ENCODE measurements at places on chromosomes 12 and 14. TPM values are rescaled to one million over a fixed set of nuclear protein-coding genes. Genes with fewer than 3 reads are reported as not detected.

HOXC12 gene
- not detected for total RNA-seq

CLMN gene
- 7.7 TPM for total RNA-seq

CD9 gene
- total RNA-seq, result 54.7 TPM

TGFB3 gene
- total RNA-seq, result 44.0 TPM

ST8SIA1 gene
- total RNA-seq, result 1.7 TPM

KLHDC1 gene
- total RNA-seq, result 9.8 TPM

TAC3 gene
- total RNA-seq, result not detected

NDRG2 gene
- 187 TPM for total RNA-seq

TESPA1 gene
- total RNA-seq, result 1.4 TPM

STXBP6 gene
- 25.4 TPM for total RNA-seq

IGF1 gene
- 11.5 TPM for total RNA-seq

ZBTB25 gene
- 12.5 TPM for total RNA-seq

SELPLG gene
- 1.1 TPM for total RNA-seq

AMIGO2 gene
- total RNA-seq, result 1.5 TPM

PAX9 gene
- not detected for total RNA-seq

OTX2 gene
- not detected for total RNA-seq

OVCH1 gene
- total RNA-seq, result 0.12 TPM

KRT6A gene
- not detected for total RNA-seq

SPTB gene
- 89.8 TPM for total RNA-seq

MRPL52 gene
- total RNA-seq, result 91.7 TPM

TGM1 gene
- 1.1 TPM for total RNA-seq

RDH12 gene
- not detected for total RNA-seq

SLC7A7 gene
- total RNA-seq, result 4.5 TPM

NRXN3 gene
- 1.9 TPM for total RNA-seq

PTPRR gene
- 0.51 TPM for total RNA-seq

CLEC4D gene
- total RNA-seq, result not detected

MMP19 gene
- 8.4 TPM for total RNA-seq

NTN4 gene
- total RNA-seq, result 68.0 TPM

TEDC1 gene
- 1.2 TPM for total RNA-seq

KRT3 gene
- total RNA-seq, result not detected

NID2 gene
- 40.6 TPM for total RNA-seq

KLHL33 gene
- total RNA-seq, result 0.58 TPM

KLRC2 gene
- total RNA-seq, result not detected

RAB15 gene
- total RNA-seq, result 20.1 TPM

BAZ1A gene
- total RNA-seq, result 20.3 TPM

TAMALIN gene
- total RNA-seq, result 12.9 TPM

RHOJ gene
- total RNA-seq, result 12.4 TPM

PGAM5 gene
- 21.2 TPM for total RNA-seq

WDHD1 gene
- 1.2 TPM for total RNA-seq

SLC6A15 gene
- total RNA-seq, result not detected

CLEC1B gene
- total RNA-seq, result not detected

Data from heart left ventricle (tissue), 16 donors.